ENCODE measurements at places on chromosomes 1 and 21. TPM values are rescaled to one million over a fixed set of nuclear protein-coding genes. Genes with fewer than 3 reads are reported as not detected.

CNIH3 gene
- total RNA-seq = 2.5 TPM

DNA sequence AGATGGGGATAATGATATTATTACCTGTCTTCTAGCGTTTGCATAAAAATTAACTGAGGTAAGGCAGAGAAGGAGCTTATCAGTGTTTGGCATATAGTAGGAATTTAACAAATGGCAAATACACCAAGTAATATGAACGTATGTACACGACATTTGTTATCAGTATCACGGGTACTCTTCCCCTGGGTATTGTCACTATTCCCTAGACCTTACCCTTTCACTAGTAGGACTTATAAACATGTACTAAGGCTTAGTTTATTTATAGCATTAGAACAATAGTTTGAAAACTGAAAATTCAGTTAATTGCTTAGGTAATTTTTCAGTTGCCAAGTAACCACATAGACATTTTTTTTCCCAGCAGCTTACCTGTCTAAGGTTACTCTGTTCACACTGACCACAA is 187.0 kb downstream of the KCTD3 start:
- DNase-seq = no peak
- no peaks in the 10 kb centered on the region for H3K27me3 ChIP-seq
- no peak overlapping the region for H3K4me3 ChIP-seq
- no peaks in the 10 kb centered on the region for H3K4me1 ChIP-seq
- no peaks in the 10 kb centered on the region for H3K36me3 ChIP-seq

DNA sequence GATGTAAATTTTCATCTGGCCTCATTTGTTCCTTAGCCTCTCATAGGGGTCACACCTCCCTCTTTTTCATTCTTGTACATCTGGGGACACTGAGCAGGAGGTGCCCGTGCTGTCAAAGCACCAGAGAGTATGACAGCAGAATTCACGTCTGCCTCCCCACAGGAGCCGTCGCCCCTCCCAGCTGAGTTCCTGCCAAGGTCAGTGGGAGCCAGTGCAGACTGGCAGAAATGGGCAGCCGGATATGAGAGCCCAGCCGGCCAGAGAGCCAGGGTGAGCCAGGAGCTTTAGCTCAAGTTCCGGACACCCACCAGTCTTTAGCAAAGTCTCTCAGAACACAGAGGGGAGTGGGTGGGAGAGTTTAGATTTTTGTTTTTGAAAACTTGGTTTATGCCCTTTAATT is 21.9 kb downstream of the GPR137B start:
- peaks cover 6% of the 10 kb centered on the region for H3K4me1 ChIP-seq
- H3K36me3 ChIP-seq = peaks cover 29% of the 10 kb centered on the region
- no peak overlapping the region for H3K4me3 ChIP-seq
- DNase-seq = no peak

- H3K36me3 ChIP-seq = no peaks in the 10 kb centered on the region
- H3K27me3 ChIP-seq = no peaks in the 10 kb centered on the region
- DNase-seq = no peak
- no peak overlapping the region for H3K27ac ChIP-seq
- H3K4me1 ChIP-seq = no peaks in the 10 kb centered on the region
These were observed 24.9 kb upstream of the TENT5B start for GRCh38 chr1:27037518-27037917.

GRCh38 chr1:67489643-67490042 is 59.4 kb upstream of the SERBP1 start:
- H3K4me1 ChIP-seq = peaks cover under 1% of the 10 kb centered on the region
- no peak overlapping the region for H3K4me3 ChIP-seq
- no peaks in the 10 kb centered on the region for H3K27me3 ChIP-seq
- H3K36me3 ChIP-seq = no peaks in the 10 kb centered on the region

DNA sequence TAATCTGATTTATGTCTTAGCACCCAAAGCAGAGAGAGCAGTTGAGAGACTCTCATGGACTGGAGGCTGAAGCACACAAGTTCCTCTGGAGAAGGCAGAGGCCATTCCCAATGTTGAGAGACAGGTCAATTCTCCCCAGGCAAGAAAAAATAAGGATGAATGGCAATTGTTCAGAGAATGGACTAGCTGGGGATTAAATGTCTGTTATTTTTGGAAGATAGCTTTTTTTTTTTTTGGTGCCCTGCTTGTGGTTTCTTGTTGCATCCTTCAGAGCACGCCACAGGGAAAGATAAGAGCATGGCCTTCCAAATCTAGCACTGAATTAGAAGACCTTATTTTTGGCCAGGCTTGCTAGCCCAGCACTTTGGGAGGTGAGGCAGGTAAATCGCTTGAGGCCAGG is 65.6 kb upstream of the ERRFI1 start:
- peaks cover 27% of the 10 kb centered on the region for H3K4me1 ChIP-seq
- no peaks in the 10 kb centered on the region for H3K36me3 ChIP-seq
- peaks cover 23% of the 10 kb centered on the region for H3K27me3 ChIP-seq
- H3K27ac ChIP-seq = no peak overlapping the region

DNA sequence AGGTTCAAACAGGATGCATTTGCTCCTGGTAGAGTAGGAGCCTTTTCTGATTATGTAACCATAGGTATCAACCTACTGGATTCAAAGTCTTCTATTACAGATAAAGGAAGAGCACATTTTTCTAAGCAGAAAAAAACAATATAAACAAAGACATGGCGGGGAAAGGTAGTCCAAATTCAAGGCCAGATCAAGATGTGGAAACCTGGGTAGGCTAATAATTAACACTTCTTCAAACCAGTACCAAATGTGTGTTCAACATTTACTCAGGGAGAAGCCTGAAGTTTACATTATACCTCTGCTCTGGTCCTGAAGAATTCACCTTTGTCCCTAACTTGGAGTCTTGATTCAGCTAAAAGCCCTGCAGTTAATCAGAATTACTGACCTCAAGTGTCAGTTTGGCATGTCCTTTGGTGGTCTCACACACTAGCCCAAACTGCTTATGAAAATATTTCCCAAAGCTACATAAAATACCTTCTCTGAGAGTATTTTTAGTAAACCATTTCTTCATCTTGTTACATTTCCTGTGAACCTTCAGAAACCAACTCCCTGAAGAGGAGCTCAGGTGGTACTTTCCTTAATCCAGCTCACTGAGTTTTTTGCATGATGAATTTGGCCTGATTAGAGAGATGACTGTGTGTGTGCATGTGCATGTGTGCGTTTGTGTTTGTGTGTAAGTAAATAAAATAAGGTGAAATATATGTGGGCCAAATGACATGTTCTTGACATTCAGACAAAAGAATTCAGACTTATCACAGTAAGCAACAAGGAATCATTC is 70.2 kb downstream of the TOR3A start:
- DNase-seq = no peak
- H3K27me3 ChIP-seq = no peaks in the 10 kb centered on the region
- H3K4me3 ChIP-seq = no peak overlapping the region
- H3K36me3 ChIP-seq = peaks cover 9% of the 10 kb centered on the region
- H3K27ac ChIP-seq = no peak overlapping the region

NR1I3 gene
- total RNA-seq = not detected

- no peak for DNase-seq
- H3K27ac ChIP-seq = peak overlapping the region; percentile 6
- peaks cover 4% of the 10 kb centered on the region for H3K36me3 ChIP-seq
These were observed 4.9 kb downstream of the B3GALT2 start for GRCh38 chr1:193181536-193181935.

GRCh38 chr1:62280150-62280549 is 39.1 kb downstream of the KANK4 start:
- no peaks in the 10 kb centered on the region for H3K4me1 ChIP-seq
- H3K36me3 ChIP-seq = peaks cover 2% of the 10 kb centered on the region
- H3K4me3 ChIP-seq = no peak overlapping the region

PRDM16 gene
- 0.05 TPM for total RNA-seq

DNA sequence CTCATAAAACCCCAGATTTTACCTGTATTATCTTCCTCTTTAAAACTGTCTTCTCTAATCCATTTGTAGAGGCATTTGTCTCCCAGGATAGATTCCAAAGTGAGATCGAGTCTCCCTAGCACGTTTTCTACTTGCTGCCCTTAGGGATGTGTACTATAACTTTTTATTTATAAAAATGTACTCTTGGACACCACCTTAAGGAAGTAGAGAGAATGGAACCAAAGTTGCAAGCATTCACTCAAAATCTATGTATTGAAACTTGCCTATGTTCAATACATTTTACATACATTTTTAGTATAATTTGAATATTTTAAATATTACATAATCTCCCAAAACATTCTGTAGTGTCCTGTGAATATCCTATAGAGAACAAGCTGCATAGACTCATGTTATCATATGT is 842 bp upstream of the SPRR2A start:
- H3K27ac ChIP-seq = no peak overlapping the region
- H3K4me3 ChIP-seq = no peak overlapping the region
- DNase-seq = no peak
- H3K4me1 ChIP-seq = no peaks in the 10 kb centered on the region

GRCh38 chr1:176626572-176627061 is 163.6 kb downstream of the PAPPA2 start:
- H3K4me3 ChIP-seq = no peak overlapping the region
- H3K36me3 ChIP-seq = no peaks in the 10 kb centered on the region
- no peaks in the 10 kb centered on the region for H3K4me1 ChIP-seq
- H3K27me3 ChIP-seq = no peaks in the 10 kb centered on the region

KCNA3 gene
- 15.3 TPM for total RNA-seq

GRCh38 chr21:33268393-33268736 is 2.2 kb downstream of the IL10RB start:
- peak overlapping the region; percentile 95 for H3K27ac ChIP-seq
- H3K36me3 ChIP-seq = peaks cover 42% of the 10 kb centered on the region
- peak overlapping the region; percentile 99 for H3K4me3 ChIP-seq
- H3K4me1 ChIP-seq = peaks cover 51% of the 10 kb centered on the region
- H3K27me3 ChIP-seq = no peaks in the 10 kb centered on the region

CYP4Z1 gene
- not detected for total RNA-seq

LRRC39 gene
- 0.22 TPM for total RNA-seq

- peak overlapping the region; percentile 96 for H3K4me3 ChIP-seq
- no peak for DNase-seq
- H3K27me3 ChIP-seq = no peaks in the 10 kb centered on the region
- H3K4me1 ChIP-seq = peaks cover 36% of the 10 kb centered on the region
These were observed 838 bp upstream of the RSRP1 start for GRCh38 chr1:25247829-25248754.

- peaks cover 13% of the 10 kb centered on the region for H3K27me3 ChIP-seq
- DNase-seq = no peak
- H3K27ac ChIP-seq = no peak overlapping the region
- no peaks in the 10 kb centered on the region for H3K4me1 ChIP-seq
These were observed 119.2 kb downstream of the FOXD2 start for GRCh38 chr1:47557066-47557465.
